Stimulated activated CD4-positive, alpha-beta T cell treated with anti-CD3 and anti-CD28 coated beads, Interleukin-2, amount 100 ng/mL, for 48 hours (primary cell): ENCODE measurements at places on chromosomes 3 and 15.

DNA sequence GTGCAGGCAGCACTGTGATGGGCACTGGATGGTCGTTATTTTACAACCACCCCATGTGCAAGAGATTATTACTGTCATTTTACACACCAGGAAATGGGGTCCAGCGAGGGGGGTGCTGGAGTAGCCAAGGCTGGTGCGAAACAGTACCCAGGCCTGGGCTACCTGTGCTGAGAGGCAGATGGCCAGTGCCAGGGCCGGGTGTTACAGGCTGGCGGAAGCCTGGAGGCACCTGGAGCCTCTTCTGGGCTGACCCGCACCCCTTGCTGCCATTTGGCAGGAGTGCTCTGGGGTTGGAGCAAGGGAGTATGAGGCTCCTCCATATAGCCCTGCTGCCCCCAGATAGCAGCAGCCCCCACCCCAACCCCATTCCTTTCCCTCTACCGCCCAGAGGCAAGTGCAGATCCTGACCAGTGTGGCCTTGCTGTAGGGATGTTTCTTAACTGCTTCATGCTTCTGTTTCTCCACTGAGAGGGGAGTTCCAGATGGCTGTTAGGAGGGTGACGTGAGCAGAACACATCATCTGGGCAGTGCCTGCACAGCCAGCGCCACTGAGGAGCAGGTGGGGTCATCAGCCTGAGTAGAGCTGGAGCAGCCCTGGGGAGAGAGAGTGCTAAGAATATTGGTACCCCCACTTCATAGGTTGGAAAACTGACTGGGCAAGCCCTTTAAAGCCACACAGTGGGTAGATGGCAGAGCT lies 15.3 kb downstream of the SNX33 start:
- DNase-seq, result no peak

DNA sequence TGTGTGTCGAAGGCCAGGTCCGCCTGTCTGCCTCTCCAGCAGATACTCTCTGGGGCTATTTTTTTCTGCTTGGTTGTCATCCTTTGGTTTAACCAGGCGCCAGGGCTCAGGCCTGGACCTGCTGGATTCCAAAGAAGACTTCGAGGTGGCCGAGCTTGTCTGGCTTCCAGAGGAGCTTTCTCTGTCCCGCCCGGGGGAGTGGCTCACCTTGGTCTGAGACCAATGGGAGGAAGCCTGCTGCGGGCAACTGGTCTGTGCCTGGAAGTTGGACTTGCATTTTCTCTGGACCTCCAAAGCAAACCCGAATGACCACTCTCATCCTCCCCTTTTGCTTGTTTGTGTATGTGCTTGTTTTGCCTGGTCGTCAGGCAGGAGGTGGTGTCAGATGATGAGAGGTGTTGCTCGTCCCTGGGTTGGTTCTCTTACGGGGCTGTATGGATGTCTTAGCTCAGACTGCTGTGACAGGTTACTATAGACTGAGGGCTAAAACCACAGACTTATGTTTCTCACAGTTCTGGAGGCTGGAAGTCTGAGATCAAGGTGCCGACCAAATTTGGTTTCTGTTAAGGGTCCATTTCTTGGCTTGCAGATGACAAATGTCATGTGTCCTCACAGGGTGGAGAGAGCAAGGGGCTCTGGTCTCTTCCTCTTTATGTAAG lies 19.3 kb downstream of the IGF1R start:
- DNase-seq, result no peak

DNA sequence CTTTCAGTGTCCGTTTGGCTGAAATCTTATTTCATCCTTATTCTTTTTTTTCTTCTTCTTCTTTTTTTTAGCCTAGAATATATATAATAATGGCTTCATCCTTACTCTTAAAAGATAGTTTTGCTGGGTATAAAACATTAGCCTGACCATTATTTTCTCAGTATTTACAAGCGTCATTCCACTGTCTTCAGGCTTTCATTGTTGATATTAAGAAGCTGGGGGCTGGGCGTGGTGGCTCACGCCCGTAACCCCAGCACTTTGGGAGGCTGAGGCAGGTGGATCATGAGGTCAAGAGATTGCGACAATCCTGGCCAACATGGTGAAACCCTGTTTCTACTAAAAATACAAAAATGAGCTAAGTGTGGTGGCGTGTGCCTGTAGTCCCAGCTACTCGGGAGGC lies 10.6 kb downstream of the ZNF710 start:
- no peak for DNase-seq

DNA sequence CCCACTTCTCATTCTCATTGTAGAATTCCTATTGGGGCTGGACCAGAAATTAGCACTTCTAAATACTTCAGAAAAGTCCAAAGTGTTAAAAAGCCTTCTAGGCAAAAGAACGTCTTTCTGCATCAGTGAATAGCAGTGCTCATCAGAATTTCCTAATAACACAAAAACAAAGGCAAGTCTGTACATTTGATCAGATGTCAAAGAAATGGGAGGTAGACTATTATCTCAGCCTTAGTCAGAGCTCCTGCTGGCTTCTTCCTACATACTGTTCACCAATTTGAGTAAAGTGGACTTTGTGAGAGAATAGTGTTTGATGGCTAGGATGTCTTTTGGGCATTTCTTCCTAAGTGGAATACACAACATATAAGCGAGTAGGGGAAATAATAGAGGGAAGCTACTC lies 48.7 kb downstream of the FOXB1 start:
- no peak for DNase-seq

DNA sequence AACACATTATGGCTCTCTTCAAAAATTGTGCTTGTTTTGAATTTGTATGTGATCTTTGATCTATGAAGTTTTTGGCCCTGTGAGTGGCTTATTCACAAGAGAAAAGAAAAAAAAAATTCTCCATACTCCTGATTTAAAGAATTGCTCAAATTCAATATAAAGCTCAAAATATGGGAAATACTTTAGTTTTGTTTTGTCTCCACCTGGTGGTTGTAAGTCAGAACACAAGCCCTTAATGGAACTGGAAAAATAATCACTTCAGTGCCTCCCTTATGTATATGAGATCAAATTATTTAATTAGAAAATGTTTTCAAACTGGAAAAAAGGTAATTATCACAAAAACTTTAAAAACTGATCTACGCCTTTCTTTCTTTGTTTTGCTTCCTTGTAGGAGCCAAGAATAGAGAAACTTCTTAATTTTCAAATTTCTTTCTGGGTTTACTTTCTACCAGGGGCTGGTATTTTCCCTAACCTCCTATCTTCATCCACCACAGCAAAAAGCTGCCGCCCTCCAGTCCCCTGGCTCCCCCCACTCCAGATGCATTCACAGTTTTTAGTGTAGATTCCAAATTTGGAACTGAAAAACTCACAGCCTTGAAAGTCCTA lies 50.6 kb downstream of the SERP1 start:
- DNase-seq, result peak; percentile 6

DNA sequence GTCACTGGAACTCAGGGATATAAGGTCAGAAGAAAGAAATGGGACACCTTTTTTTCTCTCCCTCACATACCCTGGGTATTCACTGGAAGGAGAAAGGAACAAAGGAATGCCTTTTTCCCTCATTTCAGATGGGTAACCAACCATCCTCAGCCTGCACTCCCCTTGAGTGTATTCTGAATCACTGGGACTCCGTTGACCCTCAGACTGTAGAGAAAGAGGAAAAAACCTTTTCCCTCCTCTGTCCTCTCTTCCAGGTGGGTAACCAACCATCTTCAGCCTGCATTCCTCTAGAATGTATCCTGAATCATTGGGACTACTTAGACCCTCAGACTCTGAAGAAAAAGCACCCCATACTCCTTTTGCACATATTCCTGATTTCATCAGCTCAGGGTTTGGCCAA lies 11.4 kb downstream of the PRR20G start:
- no peak for DNase-seq
